ENCODE measurements at places on chromosomes 1 and 21.

GRCh38 chr1:227391211-227391610 is 72.9 kb upstream of the CDC42BPA start:
- no peak for DNase-seq

DNA sequence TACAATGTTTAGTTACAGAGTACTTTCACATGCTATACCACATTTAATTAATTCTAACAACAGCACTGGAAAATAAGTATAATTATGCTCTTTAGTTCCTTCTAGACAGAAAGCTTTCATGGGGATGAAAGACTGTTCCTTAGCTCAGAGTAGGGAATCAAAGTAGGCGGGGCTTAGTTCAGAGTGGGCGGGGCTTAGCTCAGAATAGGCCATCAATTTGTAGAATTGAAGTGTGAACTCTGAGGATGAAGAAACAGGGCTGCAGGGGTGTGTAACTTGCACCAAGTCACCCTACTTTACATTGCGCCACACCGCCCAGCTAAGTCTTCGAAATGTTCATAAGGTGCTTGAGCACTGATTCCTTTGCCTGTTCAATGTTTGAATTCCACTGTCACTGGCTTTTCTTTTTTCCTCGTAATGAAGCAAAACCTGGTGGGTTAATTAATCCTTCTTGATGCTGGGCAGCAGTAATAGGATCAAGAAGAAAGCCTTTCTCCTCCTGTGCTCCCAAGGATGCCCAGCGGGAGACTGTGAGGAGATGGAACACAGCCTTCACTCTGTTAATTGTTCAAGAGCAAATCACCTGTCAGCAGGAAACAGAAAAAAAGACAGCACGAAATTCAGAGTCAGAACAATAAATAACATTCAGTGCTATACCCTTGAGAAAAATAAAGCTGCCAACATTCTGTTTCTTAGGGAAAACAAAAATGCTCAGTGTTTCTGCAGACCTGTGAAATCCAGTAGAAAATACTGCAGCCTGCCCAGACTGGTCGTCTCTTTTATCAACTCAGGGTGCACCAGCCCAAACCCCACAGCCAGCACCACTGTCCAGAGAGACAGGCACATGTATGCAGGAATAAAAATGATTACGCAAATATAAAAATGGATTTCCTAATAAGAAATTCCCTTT is 66.5 kb upstream of the CAMK1G start:
- no peak for DNase-seq

GRCh38 chr1:94679332-94680038 is 137.9 kb upstream of the F3 start:
- DNase-seq: no peak

GRCh38 chr21:32209580-32209979 is 69.3 kb downstream of the MIS18A start:
- DNase-seq: no peak

GRCh38 chr21:27725916-27726315 is 759.0 kb upstream of the ADAMTS5 start:
- peak; percentile 26 for DNase-seq

- peak; percentile 72 for DNase-seq
These were observed 2.3 kb downstream of the VASH2 start for GRCh38 chr1:212952641-212952976.

DNA sequence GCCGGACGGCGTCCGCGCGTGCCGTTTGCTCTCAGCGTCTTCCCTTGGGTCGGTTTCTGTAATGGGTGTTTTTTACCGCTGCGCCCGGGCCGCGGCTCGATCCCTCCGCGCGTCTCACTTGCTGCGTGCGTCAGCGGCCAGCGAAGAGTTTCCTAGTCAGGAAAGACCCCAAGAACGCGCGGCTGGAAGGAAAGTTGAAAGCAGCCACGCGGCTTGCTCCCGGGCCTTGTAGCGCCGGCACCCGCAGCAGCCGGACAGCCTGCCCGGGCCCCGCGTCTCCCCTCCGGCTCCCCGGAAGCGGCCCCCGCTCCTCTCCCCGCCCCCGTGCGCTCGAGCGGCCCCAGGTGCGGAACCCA is 159.8 kb downstream of the RUNX1 start:
- DNase-seq: peak; percentile 81

DNA sequence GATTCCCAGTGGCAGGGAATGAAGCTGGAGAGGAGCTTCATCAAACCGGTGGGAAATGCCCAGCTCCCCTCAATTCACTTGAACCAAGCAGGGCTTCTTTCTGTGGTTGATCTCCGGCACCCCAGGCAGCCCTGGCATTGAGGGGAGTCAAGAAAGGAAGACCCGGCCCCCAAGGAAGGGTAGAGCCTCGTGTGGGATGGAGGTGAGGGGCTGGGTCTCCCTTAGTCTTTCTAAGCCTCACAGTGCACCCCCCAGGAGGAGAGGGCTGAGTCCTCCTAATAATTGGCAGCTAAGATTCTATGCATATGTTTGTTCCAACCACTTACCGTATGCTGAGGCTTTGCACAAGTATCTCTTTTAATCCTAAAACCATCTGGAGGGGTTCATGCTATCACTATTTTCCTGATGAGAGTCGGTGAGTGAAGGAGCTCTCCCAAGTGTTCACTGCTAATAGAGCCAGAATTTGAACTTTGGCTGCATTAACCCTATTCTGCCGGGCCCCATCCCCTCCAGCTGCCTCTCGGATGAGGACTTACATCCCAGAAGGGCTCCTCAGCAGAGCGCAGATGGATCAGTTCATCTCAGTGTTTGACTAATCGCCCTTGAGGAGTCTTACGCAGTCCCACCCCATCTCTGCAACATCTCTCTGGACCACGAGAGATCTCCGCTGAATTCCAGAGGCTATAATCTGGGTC is 33.1 kb upstream of the TMEM51 start:
- no peak for DNase-seq

DNA sequence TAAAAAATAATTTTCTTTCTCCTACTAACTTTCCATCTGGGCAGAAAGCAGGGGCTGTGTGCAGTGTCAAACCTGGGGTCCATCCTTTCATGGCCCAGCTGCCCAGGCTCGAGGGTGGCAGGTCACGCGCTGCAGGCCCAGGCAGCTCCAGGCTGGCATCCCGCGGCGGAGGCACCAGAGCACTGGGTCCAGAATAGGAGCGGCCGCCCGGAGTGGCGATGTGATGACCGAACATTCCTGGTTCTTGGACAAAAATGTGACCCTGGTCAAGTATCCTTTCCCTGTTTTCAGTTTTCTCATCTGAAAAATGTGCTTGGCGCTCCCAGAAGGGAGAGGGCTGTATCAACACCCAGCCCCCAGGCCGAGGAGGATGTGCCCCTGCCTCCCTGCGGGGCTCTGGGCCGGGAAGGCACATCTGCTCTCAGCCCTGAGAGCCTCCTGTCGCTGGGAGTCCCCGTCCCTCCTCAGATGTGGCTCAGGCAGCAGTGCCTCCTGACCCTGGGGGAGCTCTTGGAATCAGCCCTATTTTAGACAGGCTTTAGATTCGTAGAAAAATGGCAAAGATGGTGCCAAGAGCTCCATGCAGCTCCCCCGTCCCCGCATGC is 29.3 kb downstream of the SLX9 start:
- DNase-seq: no peak

DNA sequence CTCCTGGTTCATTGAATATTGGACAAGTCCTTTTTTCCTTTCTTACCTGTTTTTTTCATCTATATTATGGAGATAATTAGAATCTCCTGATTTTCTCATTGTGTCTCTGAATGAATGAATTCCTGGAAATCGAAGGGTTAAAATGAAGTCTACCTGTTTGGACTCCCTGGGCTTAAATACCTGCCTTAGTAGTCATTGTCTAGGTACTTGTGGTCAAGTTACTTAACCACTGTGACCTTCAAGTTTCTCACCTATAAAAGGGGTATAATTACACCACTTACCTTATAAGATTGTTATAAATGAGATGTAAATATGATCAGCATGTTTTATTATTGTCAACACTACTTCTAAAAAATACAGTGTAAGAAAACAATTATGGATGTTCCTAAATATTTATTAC is 9.0 kb upstream of the TBX19 start:
- DNase-seq: no peak

DNA sequence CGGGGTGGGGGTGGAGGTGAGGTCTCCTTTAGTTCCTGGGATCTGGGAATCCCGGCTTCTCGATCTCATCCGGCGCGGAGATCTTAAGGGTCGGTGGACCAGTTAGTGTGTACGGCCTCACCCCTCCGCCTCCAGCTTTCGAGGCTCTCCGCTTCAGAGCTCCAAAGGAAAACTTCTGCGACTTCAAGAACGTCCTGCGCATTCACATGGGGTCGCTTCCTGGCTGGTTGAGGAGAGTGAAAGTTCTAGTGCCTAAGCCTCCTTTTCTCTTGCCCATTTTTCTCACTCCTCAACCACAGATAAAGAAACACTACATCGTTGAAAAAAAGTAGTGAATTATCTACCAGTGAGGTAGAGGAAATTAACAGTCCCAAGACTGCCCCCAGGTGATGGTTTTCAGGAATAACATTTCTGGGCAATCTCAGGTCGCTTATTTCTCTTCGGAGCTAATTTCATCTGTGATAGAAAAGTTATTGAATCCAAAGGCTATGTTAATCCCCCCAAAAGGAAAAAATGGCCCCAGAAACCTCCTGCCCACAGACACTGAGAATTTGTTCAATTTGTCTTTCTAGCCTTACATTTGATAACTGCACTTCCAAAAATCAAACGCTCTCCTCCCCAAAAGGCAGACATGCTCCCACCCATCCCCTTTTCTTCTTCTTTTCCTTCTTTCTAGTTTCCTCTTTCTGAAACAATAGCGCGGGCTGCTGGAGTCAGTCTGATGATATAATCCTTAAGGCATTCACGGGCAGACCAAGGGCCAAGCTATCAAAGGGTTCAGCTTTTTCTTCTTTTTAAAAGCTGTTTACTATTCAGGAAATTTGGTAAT is 20.6 kb upstream of the TBX15 start:
- peak; percentile 75 for DNase-seq

DNA sequence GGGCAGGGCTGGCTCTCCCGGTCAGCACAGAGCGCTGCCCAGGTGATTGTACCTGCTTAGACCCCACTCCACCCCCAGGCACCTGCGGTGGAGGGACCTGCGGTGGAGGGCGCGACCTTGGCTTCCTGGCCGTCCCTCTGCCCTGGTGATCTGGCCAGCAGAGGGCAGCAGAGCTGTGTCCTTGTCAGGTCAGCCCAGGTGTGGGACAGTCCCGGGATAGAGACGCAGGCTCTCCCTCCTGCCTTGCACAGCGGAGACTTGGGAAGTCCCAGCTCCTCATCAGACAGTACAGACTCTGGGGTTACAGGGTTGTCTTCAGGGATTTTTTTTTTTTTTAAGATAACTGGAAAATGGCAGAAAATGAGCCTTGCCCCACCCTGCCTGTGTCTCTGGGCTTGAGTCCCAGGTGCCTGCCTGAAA is 10.0 kb downstream of the SLX9 start:
- DNase-seq: peak; percentile 87

DNA sequence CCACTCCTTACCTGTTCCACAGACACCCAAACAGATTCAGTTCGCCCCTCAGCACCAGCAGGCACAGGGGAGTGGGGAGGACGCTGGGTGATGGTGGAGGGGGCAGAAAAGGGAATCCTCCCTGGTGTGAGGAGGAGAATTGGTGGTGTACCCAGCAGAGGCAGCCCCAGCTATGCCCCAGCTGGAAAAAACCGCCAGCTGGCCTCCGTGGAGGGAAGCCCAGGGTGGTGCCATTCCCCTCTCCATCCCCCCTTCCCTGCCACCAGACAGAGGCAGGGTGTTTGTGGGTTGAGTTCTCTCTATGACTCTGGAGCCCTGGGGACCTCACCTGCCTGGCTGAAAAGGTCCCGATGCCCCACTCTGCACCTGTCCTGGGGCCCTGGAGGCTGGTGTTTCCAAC is 27.9 kb downstream of the OPTC start:
- no peak for DNase-seq

DNA sequence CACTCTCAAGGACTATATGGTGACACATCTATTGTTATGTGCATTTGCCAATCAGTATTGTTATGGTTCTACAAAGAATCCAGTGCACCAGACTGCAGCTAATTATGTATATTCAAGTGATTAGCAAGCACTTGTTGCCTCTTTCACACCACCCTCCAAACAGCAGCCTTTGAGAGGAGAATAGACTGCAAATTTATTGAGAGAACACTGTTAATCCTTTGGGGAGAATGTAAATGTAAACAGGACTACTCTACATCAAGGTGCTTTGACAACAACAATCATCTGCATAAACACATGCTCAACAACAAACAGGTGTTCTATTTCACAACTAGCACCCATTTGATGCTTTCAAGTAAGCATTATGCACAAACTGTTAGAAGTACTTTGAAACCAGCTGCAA is 117.4 kb downstream of the AKT3 start:
- DNase-seq: no peak

DNA sequence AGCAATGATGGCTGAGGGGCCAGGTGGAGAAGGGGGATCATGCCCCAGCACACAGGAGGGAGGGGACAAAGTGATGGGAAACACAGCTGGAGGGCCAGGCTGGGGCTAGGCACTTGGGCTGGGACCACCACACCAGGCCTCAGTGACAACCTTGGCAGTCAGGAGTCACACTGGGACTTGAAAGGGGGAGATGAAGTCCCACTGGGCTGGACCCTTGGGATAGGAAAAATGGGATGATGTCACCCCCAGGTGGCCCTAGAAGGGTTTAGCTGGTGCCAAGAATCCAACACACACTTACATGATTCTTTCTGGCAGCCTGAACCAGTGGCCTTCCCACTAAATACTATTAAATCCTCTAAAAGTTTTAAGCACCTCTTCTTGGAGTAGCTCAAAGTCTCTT is 17.1 kb downstream of the ZBTB17 start:
- no peak for DNase-seq

DNA sequence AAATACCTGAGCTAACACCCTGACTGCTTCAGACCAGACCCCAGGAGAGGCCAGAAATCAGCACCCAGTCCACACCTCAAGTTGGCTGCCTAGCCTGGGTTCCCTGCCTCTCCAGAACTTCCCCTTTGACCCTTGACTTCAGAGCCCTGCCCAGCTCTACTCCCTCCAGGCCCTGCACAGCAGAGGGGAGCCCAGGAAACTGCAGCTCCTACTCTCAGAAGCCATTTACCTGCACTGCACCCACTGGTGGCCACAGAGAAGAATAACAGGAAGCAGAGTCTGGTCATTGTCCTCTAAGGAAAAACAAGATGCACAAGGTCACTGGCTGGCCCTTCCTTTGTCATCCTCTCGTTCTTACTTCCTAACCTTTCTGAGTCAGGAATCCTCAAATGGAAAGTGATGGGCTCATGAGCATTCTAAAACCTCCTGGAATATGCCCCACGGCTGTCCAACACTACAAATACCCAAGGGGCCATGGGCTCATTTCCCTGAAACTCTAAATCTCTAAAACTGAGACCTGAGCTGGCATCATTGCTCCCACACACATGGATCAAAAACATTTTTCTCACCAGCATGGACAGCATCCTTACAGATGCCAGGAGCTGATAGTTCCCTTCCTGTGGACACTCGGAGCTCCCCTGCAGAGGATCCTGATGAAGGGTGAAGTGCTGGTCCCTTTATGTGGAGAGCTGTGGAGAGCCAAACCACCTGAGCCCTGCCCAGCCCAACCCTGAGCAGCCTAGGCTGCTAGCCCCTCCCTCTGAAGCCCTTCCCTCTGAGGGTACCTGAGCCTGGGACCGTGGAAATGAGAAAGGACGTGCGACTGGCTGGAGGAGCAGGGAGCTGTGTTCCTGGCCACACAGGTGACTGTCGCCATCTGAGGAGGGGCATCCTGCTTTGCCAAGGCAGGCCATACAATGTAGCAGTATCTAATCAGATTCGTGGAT is at the start of gene ITLN2:
ITLN2 (minus strand) TSS at position 652 of the 947 bp plus-strand sequence; CDS start at position 584, 68 bp downstream.
- DNase-seq: no peak
